ENCODE measurements at places on chromosomes 4 and X.

GRCh38 chr4:7646384-7647061, 211.8 kb upstream of the PSAPL1 start:
- DNase-seq = no peak

- DNase-seq = no peak
Measured at GRCh38 chrX:79259073-79259689, 108.0 kb downstream of the ITM2A start.

DNA sequence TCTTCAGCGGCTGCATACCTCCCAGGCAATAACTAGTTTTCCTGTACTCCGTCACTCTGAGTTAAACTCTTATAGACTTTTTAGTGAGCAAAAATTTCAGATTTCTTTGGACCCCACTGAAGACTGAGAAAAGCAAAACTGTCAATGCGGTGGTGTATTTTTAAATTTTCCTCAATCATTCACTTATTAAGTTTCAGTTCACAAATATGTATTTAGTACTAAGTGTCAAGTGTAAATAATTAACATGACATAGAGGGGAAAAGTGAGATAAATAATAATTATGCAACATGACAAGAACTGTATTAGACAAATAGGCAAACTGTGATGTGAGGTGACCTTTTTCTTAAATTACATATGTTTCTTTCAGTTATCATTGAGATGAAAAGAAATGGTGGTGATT, 124.4 kb downstream of the NAF1 start:
- no peak for DNase-seq

GRCh38 chr4:156190615-156191014, 236.9 kb upstream of the CTSO start:
- no peak for DNase-seq

DNA sequence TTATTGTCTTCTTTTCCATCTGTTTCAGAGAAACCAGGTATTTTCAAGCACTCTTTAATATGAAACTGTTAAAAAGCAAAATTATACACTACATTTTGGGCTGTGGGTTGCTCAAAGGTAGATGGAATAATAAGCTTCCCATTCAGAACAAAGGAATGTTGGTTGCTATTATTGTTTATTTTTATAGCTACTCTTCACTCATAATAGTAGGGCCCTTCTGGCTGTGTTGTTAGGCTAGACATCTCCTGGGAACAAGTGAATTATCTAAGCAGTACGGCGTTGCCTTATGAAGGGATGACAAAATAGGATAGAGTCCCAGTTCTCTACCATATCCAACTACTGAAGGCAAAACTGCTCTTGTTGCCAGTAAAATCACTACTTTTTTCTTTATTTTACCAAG, 34.2 kb downstream of the TENM3 start:
- DNase-seq = no peak

- no peak for DNase-seq
Measured at GRCh38 chr4:136737066-136737465, 795.2 kb downstream of the PCDH18 start.

DNA sequence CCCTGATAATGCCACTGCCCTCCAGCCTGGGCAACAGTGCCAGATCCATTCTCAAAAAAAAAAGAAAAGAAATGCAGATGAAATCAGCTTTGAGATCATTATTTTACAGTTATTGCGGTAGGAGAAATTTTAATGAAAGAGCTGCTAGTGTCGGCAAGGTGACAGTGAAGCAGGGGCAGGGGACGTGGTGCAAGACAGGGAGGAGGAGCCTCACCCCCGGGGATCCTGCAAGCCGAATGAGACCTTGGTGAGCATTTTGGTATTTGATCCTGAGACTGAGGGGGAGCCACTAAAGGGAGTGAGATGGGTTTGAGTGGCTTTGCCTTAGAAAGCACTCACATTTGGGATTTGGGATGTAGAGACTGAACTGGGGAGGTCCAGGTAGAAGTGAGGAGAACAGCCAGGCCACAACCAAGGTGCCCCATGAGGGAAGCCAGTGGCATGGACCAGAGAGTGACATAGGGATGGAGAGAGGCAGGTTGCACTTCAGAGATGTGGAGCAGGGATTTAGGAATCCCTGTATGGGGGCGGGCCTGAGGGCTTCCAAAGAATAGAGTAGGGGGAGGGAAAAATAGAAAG, 23.6 kb downstream of the RBM10 start:
- DNase-seq = no peak

GRCh38 chr4:7333801-7334421, 100.8 kb downstream of the PSAPL1 start:
- DNase-seq = no peak

- no peak for DNase-seq
Measured at GRCh38 chrX:154829134-154829533, 5.3 kb downstream of the SMIM9 start.

DNA sequence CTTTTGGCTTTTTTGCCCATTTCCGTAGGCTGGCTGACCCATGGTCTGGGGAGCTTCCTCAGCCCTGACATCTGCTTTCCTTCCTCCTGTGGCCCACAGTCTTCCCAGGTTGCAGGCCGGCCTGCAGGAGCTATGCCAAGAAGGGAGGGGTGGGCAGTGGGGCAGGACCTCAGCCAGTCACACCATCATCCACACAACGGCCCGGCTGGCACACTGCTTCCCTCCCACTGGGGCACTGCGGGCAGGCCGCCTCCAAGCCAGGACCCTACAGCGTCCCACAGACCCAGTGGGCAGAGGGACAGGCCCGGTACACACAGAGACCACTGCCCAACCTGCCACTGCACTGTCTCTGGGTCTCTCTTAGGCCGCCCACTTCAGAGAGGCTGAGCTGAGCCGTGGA, 38.0 kb downstream of the CTBP1 start:
- DNase-seq = no peak

DNA sequence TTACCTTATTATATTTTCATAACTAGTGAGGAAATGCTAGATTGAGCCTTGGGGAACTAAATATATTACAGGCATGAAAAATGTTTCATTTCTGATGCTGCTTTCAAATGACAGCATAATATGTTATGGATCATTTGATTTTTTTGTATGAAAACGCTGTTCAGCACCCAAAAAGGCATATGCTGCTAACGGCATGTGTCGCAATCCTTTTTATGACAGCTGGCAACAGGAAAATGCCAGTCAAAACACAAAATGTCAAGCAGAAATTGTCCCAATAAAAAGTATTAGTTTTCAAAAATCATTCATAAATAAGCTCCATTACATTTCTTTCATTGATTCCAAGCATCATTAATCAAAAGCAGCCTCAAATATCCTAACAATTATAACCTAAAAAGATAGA, 1244.5 kb downstream of the PCDH7 start:
- DNase-seq = no peak
